ENCODE measurements at places on chromosomes 5 and 9. TPM values are rescaled to one million over a fixed set of nuclear protein-coding genes. Genes with fewer than 3 reads are reported as not detected.

Gene EPB41L4B
- 19.3 TPM for total RNA-seq

GRCh38 chr9:116350213-116350612 is 196.6 kb downstream of the PAPPA start:
- no peak for DNase-seq
- H3K4me3 ChIP-seq, result no peak overlapping the region
- no peaks in the 10 kb centered on the region for H3K4me1 ChIP-seq
- no peaks in the 10 kb centered on the region for H3K36me3 ChIP-seq
- no peak overlapping the region for H3K27ac ChIP-seq

Gene SLC4A9
- not detected for total RNA-seq

GRCh38 chr9:130188860-130189481 is 16.8 kb downstream of the NCS1 start:
- DNase-seq, result no peak
- no peak overlapping the region for H3K4me3 ChIP-seq
- no peaks in the 10 kb centered on the region for H3K27me3 ChIP-seq
- H3K4me1 ChIP-seq, result peaks cover 39% of the 10 kb centered on the region

Gene PDLIM7
- total RNA-seq, result 95.7 TPM

- peak overlapping the region; percentile 55 for H3K4me3 ChIP-seq
- DNase-seq, result no peak
- no peaks in the 10 kb centered on the region for H3K27me3 ChIP-seq
These were observed 488 bp downstream of the SKIC3 start for GRCh38 chr5:95554331-95554646.

Gene RHOBTB3
- total RNA-seq, result 217 TPM

GRCh38 chr9:114072184-114073140 is 5.6 kb downstream of the AMBP start:
- no peaks in the 10 kb centered on the region for H3K36me3 ChIP-seq
- DNase-seq, result no peak
- H3K4me3 ChIP-seq, result no peak overlapping the region

DNA sequence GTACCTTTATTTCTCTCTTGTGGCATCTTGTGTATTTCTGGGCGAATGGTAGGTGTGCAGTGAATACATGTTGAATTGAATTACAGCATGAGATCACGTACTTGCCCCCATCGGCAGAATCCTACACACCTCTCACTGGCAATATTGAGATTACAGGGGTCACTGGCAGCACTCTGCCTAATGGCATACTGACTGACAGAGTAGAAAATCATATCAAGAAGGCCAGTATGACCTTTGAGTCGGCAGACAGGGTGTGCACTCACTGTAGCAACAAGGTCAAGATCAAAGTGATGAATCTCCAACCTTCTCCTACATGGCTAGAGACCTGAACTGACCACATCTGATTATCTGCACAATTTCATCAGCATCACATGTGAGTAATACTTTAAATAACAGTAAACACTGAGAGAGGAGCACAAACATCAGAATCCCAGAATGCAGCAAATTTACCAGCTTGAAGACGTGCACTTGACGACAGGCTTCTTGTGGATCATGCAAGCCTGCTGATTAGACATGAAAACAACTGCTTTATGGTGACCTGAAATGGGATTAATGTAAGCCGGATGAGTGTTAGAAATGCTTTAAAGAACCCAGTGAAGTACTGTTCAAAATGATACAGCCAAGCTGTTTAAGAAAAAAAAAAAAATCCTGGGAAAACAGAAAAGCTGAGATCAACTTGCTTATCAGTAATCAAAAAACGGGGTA is 267.1 kb upstream of the EFNA5 start:
- no peaks in the 10 kb centered on the region for H3K36me3 ChIP-seq
- no peak overlapping the region for H3K4me3 ChIP-seq
- no peak overlapping the region for H3K27ac ChIP-seq
- no peak for DNase-seq
- H3K27me3 ChIP-seq, result no peaks in the 10 kb centered on the region

DNA sequence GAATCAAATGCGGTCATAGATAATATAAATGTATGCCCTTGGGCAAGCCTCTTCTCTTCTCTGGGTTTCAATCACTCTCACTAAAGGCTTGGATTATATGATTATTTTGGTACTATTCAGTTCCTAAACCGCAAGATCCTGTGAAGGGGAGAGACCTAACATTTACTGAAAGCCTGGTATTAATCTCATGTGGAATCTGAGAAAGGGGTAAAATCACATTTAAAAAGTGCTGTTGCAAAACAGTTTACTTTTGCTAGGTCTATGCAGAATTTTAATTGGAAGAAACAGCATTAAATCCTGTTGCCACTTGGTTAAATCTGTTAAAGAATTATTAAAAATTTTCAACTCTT is 50.7 kb downstream of the SLC44A1 start:
- peaks cover 59% of the 10 kb centered on the region for H3K4me1 ChIP-seq
- H3K4me3 ChIP-seq, result no peak overlapping the region
- no peaks in the 10 kb centered on the region for H3K27me3 ChIP-seq
- H3K36me3 ChIP-seq, result peaks cover 4% of the 10 kb centered on the region

DNA sequence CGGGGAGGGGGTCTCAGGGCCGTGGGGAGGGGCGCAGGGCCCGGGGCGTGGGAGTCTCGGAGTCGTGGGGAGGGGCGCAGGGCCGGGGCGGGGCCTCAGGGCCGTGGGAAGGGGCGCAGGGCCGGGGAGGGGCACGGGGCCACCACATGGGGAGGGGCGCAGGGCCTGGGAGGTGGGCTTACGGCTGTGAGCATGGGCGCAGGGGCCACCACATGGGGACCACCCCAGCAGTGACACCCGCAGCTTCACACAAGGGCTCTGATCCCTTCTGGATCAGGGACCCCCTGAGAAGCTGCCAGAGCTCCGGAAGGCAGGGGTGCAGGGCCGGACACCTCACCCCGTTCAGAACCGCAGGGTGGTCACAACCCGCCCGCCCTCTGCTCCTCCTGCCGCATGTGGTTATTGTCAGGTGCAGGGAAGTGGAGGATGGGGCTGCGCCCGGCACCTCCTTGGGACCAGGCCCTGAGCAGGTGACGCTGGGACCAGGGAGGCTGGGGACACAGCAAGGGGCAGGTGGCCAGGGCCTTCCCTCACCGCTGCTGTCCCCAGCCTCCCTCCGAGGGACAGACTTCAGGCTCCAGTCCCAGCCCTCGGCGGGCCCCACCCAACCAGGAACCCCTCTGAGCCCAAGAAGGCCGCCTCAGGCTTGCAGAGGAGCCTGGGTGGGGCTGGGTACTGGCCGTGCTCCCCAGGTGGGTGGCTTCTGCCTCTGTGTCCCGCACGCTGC is 53.7 kb downstream of the EXD3 start:
- no peaks in the 10 kb centered on the region for H3K36me3 ChIP-seq
- no peaks in the 10 kb centered on the region for H3K27me3 ChIP-seq
- no peak overlapping the region for H3K27ac ChIP-seq
- DNase-seq, result no peak
- H3K4me1 ChIP-seq, result no peaks in the 10 kb centered on the region

Gene BTNL3
- total RNA-seq, result not detected

DNA sequence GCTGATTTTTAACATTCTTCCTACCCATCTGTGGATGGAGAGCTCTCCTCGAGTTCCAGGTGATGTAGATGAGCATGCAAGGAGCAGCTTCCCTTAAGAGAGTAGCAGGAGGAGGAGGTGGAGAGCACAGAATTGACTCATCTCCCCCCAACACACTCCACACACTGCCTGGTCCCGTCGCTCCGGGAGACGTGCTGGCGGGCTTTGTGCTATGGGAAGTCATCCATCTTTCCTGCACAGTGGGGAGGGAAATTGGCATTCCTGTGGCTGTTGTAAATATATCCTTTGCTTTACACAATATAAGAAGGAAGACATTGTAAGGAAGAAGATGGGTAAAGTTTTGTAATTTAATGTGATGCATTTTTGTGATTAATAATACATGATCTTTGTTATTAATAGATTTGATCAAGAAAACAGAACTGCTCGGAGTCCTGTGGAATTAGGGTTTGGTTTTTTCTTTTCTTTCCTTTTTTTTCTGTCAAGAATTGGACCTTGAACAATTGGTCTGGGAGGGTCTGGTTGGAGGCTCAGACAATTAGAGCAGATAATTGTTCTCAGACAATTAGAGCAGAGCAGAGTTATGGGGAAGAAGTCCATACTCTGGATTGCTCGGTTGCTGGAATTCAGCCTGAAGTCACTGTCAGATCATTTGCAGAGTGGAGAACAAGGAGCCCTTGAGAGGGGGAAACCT is 297.8 kb downstream of the GADD45G start:
- no peak overlapping the region for H3K4me3 ChIP-seq
- H3K27ac ChIP-seq, result no peak overlapping the region
- no peaks in the 10 kb centered on the region for H3K4me1 ChIP-seq
- no peaks in the 10 kb centered on the region for H3K27me3 ChIP-seq
- no peak for DNase-seq

Gene IL7R
- total RNA-seq, result 5.7 TPM

- H3K27me3 ChIP-seq, result no peaks in the 10 kb centered on the region
- no peaks in the 10 kb centered on the region for H3K36me3 ChIP-seq
- H3K27ac ChIP-seq, result no peak overlapping the region
- H3K4me3 ChIP-seq, result no peak overlapping the region
- H3K4me1 ChIP-seq, result no peaks in the 10 kb centered on the region
- no peak for DNase-seq
These were observed 362.1 kb upstream of the RFX3 start for GRCh38 chr9:3887786-3888496.

Gene SOHLH1
- not detected for total RNA-seq

DNA sequence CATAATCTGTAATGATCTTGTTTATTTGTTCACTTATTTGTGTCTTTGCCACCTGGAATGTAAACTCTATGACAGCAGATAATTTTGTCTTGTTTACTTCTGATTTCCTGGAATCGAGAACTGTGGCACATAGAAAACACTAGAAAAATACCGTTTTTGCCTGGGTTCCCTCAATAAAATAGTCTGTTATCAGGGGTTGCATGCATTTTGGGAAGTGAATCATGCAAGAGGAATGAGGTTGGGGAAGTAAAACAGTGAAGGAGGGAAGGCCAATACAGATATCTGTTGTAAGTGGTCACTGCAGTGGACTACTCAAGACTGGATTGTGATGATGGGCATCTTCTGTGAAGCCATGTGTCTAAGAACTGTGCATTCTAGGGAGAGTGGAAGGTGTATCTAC is 45.2 kb upstream of the IL6ST start:
- H3K4me1 ChIP-seq, result no peaks in the 10 kb centered on the region
- no peak for DNase-seq
- H3K27ac ChIP-seq, result no peak overlapping the region
- H3K36me3 ChIP-seq, result no peaks in the 10 kb centered on the region
- H3K27me3 ChIP-seq, result no peaks in the 10 kb centered on the region

- no peak overlapping the region for H3K4me3 ChIP-seq
- no peaks in the 10 kb centered on the region for H3K4me1 ChIP-seq
- H3K27ac ChIP-seq, result no peak overlapping the region
- no peaks in the 10 kb centered on the region for H3K27me3 ChIP-seq
- no peak for DNase-seq
These were observed 1.6 kb upstream of the TXN start for GRCh38 chr9:110257956-110258355.

- H3K4me3 ChIP-seq, result no peak overlapping the region
- H3K27me3 ChIP-seq, result no peaks in the 10 kb centered on the region
- no peak overlapping the region for H3K27ac ChIP-seq
- H3K4me1 ChIP-seq, result no peaks in the 10 kb centered on the region
- no peak for DNase-seq
These were observed 44.1 kb downstream of the DCP2 start for GRCh38 chr5:113020461-113021273.

Gene ENTR1
- total RNA-seq, result 63.2 TPM

DNA sequence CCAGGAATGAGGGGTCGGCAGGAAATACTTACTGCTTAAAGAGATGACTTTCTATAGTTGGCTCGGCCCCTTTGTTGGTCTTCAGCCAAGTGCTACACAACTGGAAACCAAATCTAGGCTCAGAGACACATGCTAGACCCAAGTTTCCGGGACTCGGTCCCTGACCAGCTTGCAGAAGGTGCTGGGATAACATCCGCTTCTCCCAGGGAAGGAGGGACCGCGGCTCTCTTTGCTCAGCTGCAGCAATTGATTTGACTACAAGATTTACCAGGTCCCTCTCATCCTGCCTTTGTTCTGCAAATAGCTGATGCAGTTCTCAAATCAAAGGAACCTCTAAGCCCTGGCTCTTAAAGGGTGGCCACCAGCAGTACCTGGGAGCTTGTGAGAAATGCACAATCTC is 314.7 kb downstream of the MLLT3 start:
- no peaks in the 10 kb centered on the region for H3K4me1 ChIP-seq
- no peaks in the 10 kb centered on the region for H3K36me3 ChIP-seq
- H3K27me3 ChIP-seq, result peaks cover 4% of the 10 kb centered on the region
- H3K4me3 ChIP-seq, result no peak overlapping the region
- no peak for DNase-seq

Gene RRAGA
- total RNA-seq, result 53.5 TPM

- no peaks in the 10 kb centered on the region for H3K27me3 ChIP-seq
- DNase-seq, result no peak
- H3K27ac ChIP-seq, result no peak overlapping the region
- H3K4me3 ChIP-seq, result no peak overlapping the region
- no peaks in the 10 kb centered on the region for H3K4me1 ChIP-seq
These were observed 1.7 kb downstream of the IFNA10 start for GRCh38 chr9:21205204-21205603.

Gene GPRIN1
- total RNA-seq, result not detected

GRCh38 chr9:27379311-27380251 is 82.6 kb upstream of the EQTN start:
- DNase-seq, result no peak
- no peak overlapping the region for H3K27ac ChIP-seq
- no peaks in the 10 kb centered on the region for H3K4me1 ChIP-seq
- H3K36me3 ChIP-seq, result no peaks in the 10 kb centered on the region
- no peaks in the 10 kb centered on the region for H3K27me3 ChIP-seq

DNA sequence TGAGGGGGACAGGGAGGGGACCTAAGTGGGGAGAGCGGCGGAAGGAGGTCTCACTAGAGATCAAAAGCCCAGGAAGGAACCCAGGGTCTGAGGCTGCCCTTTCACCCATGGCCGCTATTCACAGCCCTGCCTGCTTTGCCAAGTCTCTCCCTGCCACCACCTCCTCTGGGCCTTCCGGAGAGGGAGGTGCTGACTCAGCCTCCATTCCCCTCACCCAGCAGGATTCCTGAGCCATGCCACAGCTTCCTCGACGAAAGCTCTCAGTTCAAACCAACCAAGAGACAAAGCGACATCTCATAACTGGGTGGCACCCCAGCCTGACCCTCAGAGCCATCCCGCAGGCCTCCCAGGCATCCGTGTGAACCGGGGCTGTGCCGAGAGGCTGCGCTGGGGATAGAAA is 36.7 kb downstream of the PAX5 start:
- no peaks in the 10 kb centered on the region for H3K4me1 ChIP-seq
- H3K4me3 ChIP-seq, result no peak overlapping the region
- H3K36me3 ChIP-seq, result no peaks in the 10 kb centered on the region
- H3K27ac ChIP-seq, result no peak overlapping the region
- DNase-seq, result no peak

DNA sequence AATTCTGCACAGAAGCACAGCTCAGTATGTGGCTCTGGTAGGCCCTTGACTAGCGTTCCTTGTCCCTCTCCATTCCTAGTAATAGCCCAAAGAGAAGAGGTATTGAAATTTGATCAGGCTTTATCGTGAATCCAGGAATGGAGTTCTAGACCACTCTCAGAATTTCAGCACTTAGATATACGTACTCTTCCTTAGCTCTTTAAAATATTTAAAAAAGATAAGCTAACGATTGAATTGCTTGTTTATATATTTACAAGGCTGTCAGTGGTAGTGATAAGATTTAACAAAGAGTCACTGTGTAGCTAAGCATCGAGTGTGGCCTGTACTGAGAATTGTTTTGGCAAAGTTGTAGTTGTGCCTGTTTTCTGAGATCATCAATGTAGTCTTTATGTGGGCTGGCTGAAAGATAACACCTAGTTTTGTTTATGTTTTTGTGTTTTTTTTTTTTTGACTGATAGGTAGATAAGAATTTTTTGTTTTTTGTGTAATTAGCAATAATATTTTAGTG is 2.5 kb downstream of the KIAA1958 start:
- H3K4me3 ChIP-seq, result no peak overlapping the region
- H3K27ac ChIP-seq, result no peak overlapping the region

Data from tibial nerve (tissue), 4 donors.